Colonic mucosa (tissue), 4 donors: ENCODE measurements at places on chromosomes 6 and 20.

- DNase-seq = no peak
- H3K36me3 ChIP-seq = no peaks in the 10 kb centered on the region
- no peak overlapping the region for H3K27ac ChIP-seq
- H3K27me3 ChIP-seq = no peaks in the 10 kb centered on the region
- no peaks in the 10 kb centered on the region for H3K4me1 ChIP-seq
These were observed 307.6 kb downstream of the ALDH8A1 start for GRCh38 chr6:134642279-134642678.

- H3K36me3 ChIP-seq = no peaks in the 10 kb centered on the region
- no peaks in the 10 kb centered on the region for H3K4me1 ChIP-seq
- no peak overlapping the region for H3K27ac ChIP-seq
- DNase-seq = no peak
These were observed 1.8 kb upstream of the CARMIL1 start for GRCh38 chr6:25277386-25277785.

DNA sequence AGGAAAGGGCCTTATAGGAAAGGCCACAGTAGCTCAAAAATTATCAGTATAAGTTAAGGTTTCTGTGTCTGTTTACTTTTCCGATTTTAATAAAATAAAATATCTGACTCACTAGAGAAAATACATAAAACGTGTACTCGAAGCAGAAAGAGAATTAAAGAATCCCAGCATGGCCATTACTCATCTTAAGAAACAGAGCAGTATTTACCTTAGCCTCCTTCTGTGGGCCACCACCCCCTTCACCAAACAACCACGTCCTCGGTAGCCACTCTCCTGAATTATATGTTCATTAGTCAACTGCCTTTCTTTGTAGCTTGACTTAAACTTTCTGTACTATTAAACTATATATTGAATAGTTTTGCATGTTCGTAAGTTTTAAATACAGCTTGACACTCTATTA lies 72.2 kb upstream of the SPTLC3 start:
- H3K27ac ChIP-seq = no peak overlapping the region
- no peaks in the 10 kb centered on the region for H3K36me3 ChIP-seq
- H3K4me3 ChIP-seq = no peak overlapping the region
- H3K4me1 ChIP-seq = no peaks in the 10 kb centered on the region

DNA sequence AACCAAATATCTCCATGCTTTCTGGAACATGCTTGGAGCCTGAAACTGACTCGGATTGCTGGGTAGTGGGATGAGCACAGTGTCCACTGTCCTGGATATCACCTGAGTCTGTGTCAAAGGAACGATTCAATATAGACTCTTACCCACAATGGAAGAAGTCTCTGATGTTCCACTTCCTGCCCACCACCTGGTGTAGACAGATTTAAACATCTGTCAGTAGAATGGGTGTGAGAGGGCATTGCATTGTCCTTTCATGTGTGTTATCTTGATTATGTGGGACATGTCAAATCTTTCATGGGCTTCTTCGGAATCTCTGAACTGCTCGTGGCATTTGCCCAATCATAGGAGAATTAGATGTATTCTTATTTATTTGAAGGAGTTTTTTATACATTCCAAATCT lies 20.8 kb downstream of the ULBP3 start:
- H3K27ac ChIP-seq = no peak overlapping the region
- no peak for DNase-seq
- H3K27me3 ChIP-seq = no peaks in the 10 kb centered on the region

DNA sequence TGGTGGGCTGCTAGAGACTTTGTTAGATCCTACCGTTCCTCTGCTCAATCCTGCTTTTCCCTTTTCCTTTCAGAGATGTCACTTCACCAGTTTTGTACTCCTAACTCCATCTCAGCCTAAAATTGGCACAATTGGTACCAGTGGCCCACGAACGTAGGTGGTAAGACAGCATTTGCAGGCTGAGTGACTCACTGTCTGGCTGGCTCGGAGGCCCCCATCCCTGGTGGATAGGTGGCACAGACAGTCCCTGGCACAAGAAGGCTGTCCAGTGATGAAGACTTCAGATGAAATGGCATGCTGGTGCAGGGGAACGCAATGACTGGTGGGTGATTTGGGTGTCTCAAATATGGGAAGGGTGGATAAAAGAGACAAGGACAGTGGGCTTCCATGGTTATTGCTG lies 11.1 kb downstream of the HEBP2 start:
- no peaks in the 10 kb centered on the region for H3K27me3 ChIP-seq
- H3K4me3 ChIP-seq = no peak overlapping the region

GRCh38 chr20:63427206-63427605 lies 45.2 kb downstream of the KCNQ2 start:
- no peaks in the 10 kb centered on the region for H3K27me3 ChIP-seq
- no peak overlapping the region for H3K4me3 ChIP-seq
- DNase-seq = no peak
- no peak overlapping the region for H3K27ac ChIP-seq
- H3K4me1 ChIP-seq = no peaks in the 10 kb centered on the region
- H3K36me3 ChIP-seq = no peaks in the 10 kb centered on the region

- no peak overlapping the region for H3K4me3 ChIP-seq
- H3K27me3 ChIP-seq = no peaks in the 10 kb centered on the region
- no peaks in the 10 kb centered on the region for H3K36me3 ChIP-seq
- no peaks in the 10 kb centered on the region for H3K4me1 ChIP-seq
- no peak for DNase-seq
- no peak overlapping the region for H3K27ac ChIP-seq
These were observed 91.7 kb downstream of the CLIC5 start for GRCh38 chr6:45923831-45924391.

DNA sequence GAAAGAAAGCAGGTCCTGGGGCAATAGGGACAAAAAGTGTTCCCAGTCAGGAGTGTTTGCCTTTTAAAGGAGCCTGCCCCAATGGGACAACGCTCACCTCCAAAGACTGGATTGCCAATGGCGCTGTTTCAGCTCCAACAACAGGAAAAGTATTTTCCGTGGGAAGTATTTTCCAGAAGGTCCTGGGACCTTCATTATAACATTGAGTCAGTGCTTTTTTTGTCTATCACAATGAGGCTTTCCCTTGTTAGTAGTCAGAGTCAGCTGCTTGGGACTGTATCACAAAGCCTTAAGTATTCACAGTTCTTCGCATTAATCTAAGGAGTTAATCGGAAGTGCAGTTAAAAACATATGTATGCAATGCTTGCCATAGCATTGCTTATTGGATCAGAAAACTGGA lies 17.3 kb downstream of the TRAF3IP2 start:
- H3K4me1 ChIP-seq = no peaks in the 10 kb centered on the region
- no peaks in the 10 kb centered on the region for H3K27me3 ChIP-seq
- DNase-seq = no peak

DNA sequence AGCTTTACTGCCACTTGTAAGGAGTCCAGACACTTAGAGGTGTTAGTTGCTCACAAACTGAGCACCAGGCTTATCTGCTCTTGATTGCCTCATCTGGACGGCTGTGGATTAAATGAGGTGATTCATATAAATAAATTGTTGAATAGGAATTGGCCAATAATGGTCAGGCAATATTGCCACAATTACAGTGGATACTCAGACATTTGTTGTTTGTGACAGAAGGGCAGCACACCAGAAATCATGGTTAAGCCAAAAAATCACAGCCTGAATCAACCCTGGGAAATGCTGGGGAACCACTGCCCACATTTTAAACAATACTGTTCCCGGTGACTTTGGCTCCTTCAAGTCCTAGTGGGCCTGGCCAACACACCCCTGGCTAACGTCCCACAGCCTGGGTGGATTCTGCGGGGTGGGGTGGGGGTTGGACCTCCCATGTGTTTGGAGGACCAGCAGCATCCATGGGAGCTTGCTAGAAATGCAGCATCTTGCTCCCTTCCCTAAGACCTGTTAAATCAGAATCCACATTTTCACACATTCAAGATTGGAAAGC lies 29.5 kb upstream of the SPDEF start:
- H3K4me1 ChIP-seq = no peaks in the 10 kb centered on the region
- H3K36me3 ChIP-seq = no peaks in the 10 kb centered on the region
- no peak overlapping the region for H3K4me3 ChIP-seq
- H3K27me3 ChIP-seq = no peaks in the 10 kb centered on the region

GRCh38 chr6:49333345-49334125 lies 129.5 kb downstream of the MMUT start:
- H3K4me1 ChIP-seq = no peaks in the 10 kb centered on the region
- no peak for DNase-seq
- no peaks in the 10 kb centered on the region for H3K27me3 ChIP-seq

DNA sequence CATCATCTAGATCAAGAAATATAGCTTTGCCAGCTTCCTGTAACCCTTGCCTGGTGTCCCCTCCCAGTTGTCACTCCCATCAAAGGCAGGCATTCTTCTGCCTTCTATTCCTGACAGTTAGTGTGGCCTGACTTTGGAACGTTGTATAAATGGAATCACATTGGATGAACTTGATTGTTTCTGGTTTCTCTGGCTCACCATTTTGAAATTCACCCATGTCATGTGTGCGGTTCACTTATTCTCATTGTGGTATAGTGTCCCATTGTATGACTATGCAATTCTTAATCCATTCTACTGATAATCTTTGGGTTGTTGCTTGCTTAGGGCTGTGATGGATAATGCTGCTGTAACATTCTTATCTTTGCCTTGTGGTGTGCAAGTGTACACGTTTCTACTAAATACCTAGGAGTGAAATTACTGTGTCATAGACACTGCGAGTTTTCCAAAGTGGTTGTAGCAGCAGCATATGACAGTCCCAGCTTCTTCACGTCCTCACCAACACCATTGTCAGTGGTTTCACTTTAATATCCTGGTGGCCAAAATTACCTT lies 73.2 kb downstream of the VEGFA start:
- no peaks in the 10 kb centered on the region for H3K27me3 ChIP-seq
- no peak overlapping the region for H3K4me3 ChIP-seq
- DNase-seq = peak; percentile 63
- no peaks in the 10 kb centered on the region for H3K36me3 ChIP-seq

DNA sequence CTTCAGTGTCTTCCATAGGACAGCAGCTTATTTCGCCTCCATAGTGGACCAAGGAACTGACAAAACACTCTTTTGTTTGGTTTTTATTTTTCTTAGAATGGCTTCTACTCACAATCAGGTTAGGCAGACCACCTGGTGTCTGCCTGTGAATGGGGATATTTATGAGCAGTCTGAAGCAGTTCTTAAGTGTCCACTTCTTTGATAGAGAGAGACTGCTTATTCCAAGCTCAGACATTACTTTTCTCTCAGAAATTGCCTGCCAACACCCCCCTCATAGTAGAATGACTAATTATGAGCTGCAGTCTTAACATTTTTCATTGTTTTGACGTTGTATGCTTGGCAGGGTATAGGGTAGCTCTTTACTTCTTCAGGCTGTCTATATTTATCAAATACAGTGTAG lies 174.7 kb downstream of the ZFAND3 start:
- no peak for DNase-seq
- H3K4me3 ChIP-seq = no peak overlapping the region
- H3K36me3 ChIP-seq = no peaks in the 10 kb centered on the region
- H3K27ac ChIP-seq = no peak overlapping the region
- no peaks in the 10 kb centered on the region for H3K27me3 ChIP-seq

DNA sequence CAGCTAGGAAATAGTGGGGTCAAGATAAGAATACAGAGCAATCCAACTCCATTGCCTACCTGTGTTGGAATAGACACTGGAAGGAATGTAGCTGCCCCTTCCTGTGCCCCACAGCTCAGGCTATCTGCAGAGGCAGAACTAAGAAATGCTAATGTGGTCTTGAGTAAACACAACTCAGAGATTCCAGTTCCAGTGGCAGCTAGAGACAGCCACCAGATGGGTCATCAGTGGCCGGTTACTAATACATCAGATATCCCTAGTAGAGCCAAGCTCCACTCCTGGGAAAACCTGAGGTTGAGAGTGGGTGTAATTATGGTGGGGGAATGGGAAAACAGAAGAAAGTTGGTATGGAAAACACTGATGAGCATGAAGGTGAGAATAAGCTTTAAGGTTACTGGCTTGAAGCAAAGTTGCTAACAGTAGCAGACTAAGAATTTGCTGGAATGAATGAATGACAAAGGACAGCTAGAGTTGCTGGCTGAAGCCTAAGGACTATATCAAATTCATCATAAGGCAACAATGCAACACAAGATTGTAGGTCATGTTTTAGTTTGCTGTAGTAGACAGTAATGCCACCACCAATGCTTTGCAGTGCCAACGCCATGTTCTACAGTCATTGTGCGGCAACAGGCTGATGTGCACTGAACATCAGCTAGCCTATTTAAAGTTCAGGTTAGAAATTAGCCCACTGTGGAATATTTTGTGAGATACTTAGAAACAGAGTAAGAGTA lies 28.3 kb upstream of the FAM83C start:
- no peak for DNase-seq
- H3K36me3 ChIP-seq = no peaks in the 10 kb centered on the region
- H3K27me3 ChIP-seq = no peaks in the 10 kb centered on the region
- peaks cover 4% of the 10 kb centered on the region for H3K4me1 ChIP-seq
- no peak overlapping the region for H3K27ac ChIP-seq
- H3K4me3 ChIP-seq = no peak overlapping the region

DNA sequence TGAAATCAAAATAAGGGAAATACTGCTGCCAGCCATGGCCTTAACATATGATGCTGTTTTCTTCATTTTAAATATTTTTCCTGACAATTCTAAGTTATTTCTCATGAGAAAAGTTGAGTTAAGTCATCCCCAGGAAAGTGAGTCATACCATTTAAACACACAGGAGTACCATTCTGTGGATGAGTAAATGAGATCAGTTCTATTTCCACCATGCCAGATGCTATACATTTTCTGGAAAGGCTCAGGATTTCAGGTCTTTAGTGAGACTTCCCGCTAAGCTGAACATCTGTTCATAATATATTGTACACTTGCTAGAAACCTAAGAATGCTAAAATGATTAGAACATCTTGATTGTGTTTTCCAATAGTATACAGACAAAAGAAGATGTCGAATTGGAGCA lies 256.2 kb upstream of the MANEA start:
- H3K4me3 ChIP-seq = no peak overlapping the region
- no peaks in the 10 kb centered on the region for H3K36me3 ChIP-seq
- no peaks in the 10 kb centered on the region for H3K4me1 ChIP-seq
- no peaks in the 10 kb centered on the region for H3K27me3 ChIP-seq

GRCh38 chr6:115747719-115748118 lies 313.0 kb downstream of the FRK start:
- H3K4me1 ChIP-seq = no peaks in the 10 kb centered on the region
- H3K27ac ChIP-seq = no peak overlapping the region
- H3K36me3 ChIP-seq = no peaks in the 10 kb centered on the region

DNA sequence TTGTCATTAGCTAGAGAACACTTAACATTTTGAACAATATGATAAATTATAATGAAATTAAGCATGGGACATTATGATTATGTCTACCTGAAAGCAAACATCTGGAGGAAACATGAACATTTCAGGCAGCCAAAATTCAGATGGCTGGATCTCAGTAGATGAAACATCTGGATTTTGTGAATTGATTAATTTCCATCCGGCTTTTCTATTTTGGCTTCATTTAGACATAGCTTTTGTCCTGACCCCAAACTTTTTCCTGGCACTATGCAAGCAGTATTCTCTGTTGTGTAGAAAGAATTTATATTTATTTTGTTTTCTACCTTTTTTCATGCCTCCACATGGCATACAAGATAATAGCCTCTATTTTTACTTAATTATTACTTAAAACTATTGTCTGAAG lies 186.3 kb downstream of the OGFRL1 start:
- H3K4me3 ChIP-seq = no peak overlapping the region
- H3K27ac ChIP-seq = no peak overlapping the region
- H3K4me1 ChIP-seq = no peaks in the 10 kb centered on the region

DNA sequence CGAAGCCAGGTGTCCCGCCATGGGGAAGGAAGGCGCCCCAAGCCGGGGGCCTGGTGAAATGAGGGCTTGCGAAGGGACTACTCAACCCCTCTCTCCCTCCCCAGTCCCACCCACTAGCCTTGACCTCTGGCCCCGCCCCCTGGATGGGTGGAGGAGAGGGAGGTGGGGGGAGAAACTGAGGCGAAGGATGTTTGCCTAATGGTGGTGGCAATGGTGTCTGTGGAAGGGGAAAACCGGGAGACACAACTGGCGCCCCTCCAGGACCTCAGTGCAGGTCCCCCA lies at the start of gene POU5F1:
POU5F1 (minus strand) TSS at position 83 of the 282 bp plus-strand sequence; CDS start at position 21, 62 bp downstream.
- H3K36me3 ChIP-seq = no peaks in the 10 kb centered on the region
- H3K27me3 ChIP-seq = no peaks in the 10 kb centered on the region
- no peak within 1 kb of the TSS for H3K27ac ChIP-seq
- H3K4me3 ChIP-seq = no peak within 1 kb of the TSS
- no peaks in the 10 kb centered on the region for H3K4me1 ChIP-seq
